Neural crest cell (in vitro differentiated cells): ENCODE measurements at places on chromosomes 6 and 20. TPM values are rescaled to one million over a fixed set of nuclear protein-coding genes. Genes with fewer than 3 reads are reported as not detected.

Gene HSPA1L
- 1.5 and 1.8 TPM in 2 replicates for total RNA-seq

- no peak for DNase-seq
- peaks cover 58% of the 10 kb centered on the region for H3K4me1 ChIP-seq
- H3K4me3 ChIP-seq = peak overlapping the region; percentile 73
- no peak overlapping the region for H3K27ac ChIP-seq
- H3K36me3 ChIP-seq = peaks cover 16% of the 10 kb centered on the region
Observed at GRCh38 chr6:32173051-32173727, 2.7 kb downstream of the AGPAT1 start.

Gene THEMIS
- total RNA-seq = not detected in 2 replicates

DNA sequence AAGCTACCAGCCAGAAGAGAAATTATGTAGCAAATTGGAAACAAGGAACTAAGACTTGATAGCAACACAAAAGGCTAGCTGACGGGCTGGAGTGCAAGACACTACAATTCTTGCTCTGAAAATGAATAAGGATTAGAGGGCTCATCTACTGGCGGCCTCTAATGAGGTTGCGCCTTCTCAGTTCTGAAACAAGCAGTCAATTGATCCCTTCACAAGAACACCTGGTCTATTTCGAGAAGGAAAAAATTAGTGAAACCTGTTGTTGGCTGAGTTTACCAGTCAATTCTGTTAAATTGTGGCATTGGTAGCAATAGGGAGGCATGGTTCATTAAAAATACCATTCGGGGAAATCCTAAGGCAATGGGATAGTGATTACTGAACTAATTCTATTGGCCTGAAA, 74.8 kb upstream of the JARID2 start:
- H3K4me3 ChIP-seq = no peak overlapping the region
- peaks cover 18% of the 10 kb centered on the region for H3K27me3 ChIP-seq
- DNase-seq = no peak
- H3K27ac ChIP-seq = no peak overlapping the region
- H3K36me3 ChIP-seq = no peaks in the 10 kb centered on the region

- peaks cover 34% of the 10 kb centered on the region for H3K4me1 ChIP-seq
- H3K36me3 ChIP-seq = no peaks in the 10 kb centered on the region
- H3K4me3 ChIP-seq = no peak overlapping the region
Observed at GRCh38 chr6:107491760-107492660, 2.1 kb downstream of the SOBP start.

DNA sequence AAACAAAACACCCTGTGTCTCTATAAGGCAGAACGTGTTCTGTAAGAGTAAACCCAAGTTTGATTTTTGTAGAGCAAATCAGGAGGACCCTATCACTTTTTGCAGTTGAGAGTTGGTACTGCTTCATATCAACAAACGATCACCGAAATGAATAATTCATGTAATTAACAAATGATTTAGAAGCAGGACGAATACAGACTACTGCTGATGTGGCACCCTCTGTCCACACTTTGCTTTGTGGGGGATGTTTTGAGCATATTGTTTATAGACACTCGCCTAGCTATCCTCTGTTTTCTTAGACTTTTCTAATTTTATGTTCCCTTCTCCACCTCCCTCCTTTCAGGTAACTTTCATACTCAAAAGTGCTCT, 1.5 kb downstream of the CD2AP start:
- H3K36me3 ChIP-seq = no peaks in the 10 kb centered on the region
- peak overlapping the region; percentile 98 for H3K4me3 ChIP-seq
- peaks cover 30% of the 10 kb centered on the region for H3K4me1 ChIP-seq
- DNase-seq = no peak
- H3K27ac ChIP-seq = peak overlapping the region; percentile 93

Gene CTCFL
- total RNA-seq = 0.09 and 0.14 TPM in 2 replicates
